Cortex of kidney (tissue), 1 donor: ENCODE measurements at places on chromosomes 2 and 18.

DNA sequence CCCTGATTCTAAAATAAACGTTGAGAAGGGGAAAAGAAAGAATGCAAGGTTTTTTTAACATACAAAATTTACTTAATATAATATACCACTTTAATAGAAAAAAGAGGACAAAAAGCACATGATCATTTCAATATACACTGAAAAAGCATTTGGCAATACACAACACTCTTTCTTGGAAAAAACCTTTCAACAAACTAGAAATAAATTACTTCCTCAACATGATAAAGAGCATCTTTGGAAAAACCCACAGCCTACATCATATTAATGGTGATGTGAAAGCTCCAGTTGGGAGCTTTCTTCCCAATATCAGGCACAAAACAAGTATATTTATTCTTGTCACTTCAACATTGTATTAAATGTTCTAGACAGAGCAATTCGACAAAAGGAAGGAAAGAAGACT, 3.0 kb upstream of the POLR1B start:
- DNase-seq = no peak

- DNase-seq = no peak
Observed at GRCh38 chr2:189412330-189412953, 28.8 kb upstream of the WDR75 start.

DNA sequence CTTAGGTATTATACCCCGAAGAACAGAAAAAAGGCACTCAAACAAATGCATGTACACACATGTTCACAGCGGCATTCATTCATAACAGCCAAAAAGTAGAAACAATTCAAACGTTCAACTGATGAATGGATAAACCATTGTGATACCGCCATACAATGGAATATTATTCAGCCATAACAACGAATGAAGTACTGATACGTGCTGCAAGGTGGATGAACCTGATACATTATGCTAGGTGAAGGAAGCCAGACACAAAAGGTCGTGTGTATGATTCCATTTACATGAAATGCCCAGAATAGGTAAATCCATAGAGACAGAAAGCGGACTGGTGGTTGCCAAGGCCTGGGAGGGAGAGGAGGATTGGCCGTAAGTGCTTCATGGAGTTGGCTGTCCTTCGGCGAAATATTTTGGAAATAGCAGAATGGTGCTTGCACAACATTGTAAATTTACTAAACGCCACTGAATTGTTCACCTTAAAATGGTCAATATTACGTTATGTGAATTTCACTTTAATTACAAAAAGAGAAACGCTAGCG, 750 bp upstream of the RMP24 start:
- no peak for DNase-seq

DNA sequence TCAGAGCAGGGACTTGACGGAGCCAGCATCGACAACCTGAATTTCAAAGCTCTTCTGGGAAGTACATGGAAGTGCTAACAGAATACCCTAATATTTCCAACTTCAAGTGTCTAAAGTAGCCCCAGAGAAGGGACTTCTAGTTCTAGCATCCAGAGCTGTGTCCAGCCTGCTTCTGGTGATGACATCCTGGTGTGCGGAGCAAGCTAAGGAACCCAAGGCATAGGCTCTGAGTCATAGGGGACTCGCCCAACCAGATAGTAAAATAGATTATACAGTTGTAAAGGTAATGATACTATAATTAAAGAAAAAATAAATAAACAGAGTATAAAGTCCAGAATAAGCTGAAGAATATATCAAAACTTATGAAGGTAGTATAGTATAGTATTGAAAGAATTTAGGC, 108.1 kb upstream of the SERPINE2 start:
- DNase-seq = no peak

GRCh38 chr2:84389794-84390193, 69.3 kb downstream of the SUCLG1 start:
- no peak for DNase-seq

- no peak for DNase-seq
Observed at GRCh38 chr2:215998636-215999035, 14.7 kb downstream of the MREG start.

- no peak for DNase-seq
Observed at GRCh38 chr18:8937160-8938094, 165.1 kb upstream of the NDUFV2 start.

DNA sequence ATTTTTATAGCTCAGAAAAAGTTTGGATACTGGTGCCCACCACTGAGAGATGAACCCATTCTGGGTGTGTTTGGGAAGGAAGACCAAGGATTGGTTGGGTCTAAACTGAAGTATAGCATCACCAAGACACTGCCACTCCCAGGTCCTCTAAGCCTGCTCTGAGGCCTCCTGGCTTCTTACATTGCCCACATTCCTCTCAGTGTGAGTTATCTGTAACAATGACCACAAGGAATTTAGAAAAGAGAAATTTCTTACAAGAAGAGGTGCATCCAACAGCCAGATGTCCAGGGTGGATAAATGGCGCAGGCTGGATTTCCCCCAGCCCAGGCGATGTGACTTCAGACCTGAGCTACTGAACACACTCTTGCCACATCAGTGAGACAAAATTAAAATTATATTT, 1.6 kb upstream of the GPR45 start:
- no peak for DNase-seq

DNA sequence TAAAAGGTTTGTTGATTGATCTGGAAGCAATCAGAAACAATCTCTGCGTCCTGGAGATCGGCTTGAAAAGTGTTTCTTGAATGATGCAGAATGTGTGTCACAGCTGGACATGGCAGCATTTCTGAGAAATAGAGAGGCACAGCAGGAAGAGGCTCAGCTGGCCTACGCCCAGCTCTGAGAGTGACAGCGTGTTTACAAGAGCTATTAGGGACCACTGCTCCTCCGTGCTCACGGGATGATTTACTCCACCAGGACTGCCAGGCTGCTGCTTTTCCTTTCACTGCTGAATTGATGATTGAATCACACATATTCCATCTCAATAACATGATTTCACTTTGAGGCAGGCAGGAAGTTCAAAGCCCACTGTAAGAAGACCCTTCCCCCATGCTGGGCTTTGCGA, 62.8 kb downstream of the GALNT14 start:
- no peak for DNase-seq

DNA sequence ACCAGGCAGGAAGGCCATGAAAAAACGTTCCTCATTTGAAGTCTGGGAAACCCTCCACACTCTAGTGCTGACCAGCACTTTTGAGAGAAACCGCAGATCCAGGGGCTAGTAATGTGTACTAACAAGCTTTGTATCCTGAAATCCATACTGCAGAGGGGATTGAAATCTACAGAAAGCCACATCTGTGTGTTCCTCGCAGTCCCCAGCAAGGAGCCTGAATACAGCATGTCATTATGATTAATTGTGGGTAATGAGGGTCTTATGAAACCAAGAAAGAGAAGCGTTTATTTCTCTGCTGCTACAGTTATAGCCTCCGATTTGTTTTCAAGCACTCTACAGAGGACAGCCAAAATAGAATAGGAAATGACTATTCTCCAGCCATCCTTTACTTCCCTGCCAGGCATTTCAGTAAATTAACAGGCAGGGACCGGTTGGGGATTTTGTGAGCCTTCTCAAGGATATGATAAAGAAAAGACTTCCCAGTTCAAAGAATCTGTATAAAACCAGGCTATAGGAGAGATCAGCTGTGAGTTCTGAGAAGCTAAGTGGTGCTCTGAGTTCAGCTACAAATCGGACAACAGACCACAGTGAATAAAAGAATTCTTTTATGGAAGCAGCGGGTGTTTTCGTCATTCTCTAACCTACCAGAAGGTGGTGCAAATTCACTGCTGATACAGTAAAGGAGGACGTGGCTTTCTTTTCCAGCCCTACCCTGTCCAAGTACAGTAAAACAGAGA, 133.4 kb downstream of the INSIG2 start:
- no peak for DNase-seq

DNA sequence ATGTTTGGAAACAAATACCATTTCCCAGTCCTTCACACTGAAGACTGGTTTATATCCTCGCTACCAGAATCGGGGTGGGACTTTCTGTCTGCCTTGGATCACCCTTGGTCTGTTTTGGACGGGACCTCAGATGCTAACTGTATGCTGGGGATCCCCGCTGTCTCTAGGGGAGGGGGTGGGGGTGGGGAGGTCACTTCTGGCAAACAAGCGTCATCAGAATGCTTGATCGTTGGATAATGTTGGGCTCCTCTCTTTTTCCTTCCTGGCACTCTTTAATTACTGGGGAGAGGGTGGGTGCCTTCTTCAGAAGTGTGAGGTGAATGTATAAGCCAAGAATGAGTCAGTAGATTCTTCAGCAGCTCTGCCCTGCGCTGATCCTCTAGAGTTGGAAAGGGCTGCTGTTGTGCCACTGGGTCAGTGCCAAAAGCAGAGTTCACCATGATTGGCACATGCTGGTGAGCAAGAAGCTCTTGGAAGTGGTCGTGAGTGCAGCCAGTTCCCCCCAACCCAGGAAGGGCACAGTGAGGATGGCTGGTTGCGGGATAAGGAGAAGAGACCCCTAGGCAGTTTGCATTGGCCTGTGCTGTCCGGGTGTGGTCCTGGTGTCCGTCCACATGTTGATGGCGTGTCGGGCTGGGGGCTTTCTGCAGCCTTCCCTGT, 32.2 kb downstream of the DGKD start:
- DNase-seq = no peak

- no peak for DNase-seq
Observed at GRCh38 chr18:12336887-12337286, 28.8 kb downstream of the TUBB6 start.

GRCh38 chr2:218834685-218835084, 3.1 kb upstream of the PRKAG3 start:
- no peak for DNase-seq
